SW 1271 (cell line): ENCODE measurements at places on chromosomes 7 and 10.
A peak's percentile ranks its signal among the peaks of the same experiment; 100 is the strongest.

GRCh38 chr10:110208614-110209453 is 1.4 kb downstream of the MXI1 start:
- peak; percentile 34 for DNase-seq

DNA sequence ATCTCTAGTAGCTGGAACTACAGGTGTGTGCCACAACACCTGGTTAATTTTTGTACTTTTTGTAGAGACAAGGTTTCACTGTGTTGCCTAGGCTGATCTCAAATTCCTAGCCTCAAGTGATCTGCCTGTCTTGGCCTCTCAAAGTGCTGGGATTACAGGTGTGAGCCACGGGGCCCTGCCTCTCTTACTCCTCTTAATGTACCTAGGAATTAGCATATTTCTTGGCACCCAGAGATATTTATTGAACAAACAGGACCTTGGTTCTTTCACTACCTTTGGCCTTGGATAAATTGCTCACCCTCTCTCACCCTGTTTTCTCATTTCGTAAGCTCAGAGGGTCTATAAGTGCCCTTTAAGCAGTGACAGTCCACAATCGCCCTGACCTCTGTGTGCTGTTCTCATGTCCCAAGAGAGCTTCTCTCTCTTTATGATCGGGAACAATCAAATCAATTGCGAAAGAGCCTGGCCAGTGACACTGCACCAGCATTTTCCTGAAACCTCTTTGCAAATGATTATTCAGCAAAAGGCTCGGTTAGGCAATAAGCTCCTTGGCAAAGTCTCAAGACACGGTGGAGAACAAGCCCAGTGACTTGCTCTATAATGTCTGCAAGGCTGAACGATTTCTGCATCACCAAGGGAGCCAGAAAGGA is 117.7 kb downstream of the APBB1IP start:
- DNase-seq = no peak

DNA sequence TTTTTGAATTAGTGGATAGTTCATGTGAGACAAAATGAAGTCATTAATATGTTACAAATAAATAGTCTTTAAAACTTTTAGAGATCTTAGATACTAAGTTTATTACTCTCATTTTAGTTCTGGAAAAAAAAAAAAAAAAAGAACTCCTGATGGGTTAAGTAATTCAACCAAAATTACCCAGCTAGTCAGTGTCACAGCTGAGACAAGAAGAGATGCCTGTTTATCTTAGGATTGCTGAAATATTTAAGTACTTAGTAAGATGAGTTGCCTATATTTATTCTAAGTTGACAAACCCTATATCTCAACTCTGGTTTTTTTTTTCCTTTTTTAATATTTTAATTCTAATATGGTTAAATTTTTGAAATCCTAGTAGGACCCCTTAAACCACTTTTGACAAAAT is 781.0 kb upstream of the LRRN3 start:
- DNase-seq = no peak

- no peak for DNase-seq
Observed at GRCh38 chr10:7444551-7445121, 33.8 kb upstream of the SFMBT2 start.

DNA sequence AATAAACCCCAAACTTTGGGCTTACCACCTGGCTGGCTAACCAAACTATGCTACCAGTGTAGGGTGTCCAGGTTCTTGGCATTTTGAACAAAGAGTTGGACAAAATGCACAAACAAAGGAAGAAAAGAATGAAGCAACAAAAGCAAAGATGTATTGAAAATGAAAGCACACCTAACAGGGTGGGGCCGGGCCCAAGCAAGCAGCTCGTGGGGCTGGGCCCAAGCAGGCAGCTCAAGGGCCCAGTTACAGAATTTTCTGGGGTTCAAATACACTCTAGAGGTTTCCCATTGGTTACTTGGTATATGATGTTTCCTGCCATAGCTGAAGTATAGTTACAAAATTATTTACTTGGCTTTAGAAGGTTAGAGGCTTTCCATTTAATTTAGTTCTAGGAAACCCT is 15.7 kb downstream of the ACADSB start:
- no peak for DNase-seq

DNA sequence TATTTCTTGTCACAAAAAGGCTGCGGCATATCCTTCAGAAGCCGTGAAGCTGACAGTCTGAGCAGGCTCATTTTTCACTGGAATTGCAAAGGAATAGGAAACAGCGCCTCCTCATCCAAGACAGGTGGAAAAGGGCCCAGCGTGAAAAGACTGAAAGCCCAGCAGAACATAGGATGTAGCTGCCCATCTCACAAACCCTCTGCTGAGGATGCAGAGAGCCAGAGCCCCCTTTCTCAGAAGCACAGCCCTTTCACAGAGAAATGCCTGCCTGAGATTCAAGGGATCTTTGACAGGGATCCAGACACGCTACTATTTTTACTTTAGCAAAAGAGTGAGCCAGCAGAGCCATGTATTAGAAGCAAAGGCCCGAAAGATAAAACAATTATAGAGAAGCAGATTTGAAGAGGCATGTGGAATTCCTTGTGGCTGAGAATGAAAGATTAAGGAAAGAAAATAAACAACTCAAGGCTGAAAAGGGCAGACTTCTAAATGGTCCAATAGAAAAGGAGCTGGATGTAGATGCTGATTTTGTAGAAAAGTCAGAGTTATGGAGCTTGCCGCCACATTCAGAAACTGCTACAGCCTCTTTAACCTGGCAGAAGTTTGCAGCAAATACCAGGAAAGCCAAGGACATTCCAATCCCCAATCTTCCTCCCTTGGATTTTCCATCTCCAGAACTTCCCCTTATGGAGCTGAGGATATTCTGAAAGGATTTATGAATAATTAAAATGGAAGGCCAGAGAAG is 36.9 kb downstream of the GDI2 start:
- DNase-seq = no peak

DNA sequence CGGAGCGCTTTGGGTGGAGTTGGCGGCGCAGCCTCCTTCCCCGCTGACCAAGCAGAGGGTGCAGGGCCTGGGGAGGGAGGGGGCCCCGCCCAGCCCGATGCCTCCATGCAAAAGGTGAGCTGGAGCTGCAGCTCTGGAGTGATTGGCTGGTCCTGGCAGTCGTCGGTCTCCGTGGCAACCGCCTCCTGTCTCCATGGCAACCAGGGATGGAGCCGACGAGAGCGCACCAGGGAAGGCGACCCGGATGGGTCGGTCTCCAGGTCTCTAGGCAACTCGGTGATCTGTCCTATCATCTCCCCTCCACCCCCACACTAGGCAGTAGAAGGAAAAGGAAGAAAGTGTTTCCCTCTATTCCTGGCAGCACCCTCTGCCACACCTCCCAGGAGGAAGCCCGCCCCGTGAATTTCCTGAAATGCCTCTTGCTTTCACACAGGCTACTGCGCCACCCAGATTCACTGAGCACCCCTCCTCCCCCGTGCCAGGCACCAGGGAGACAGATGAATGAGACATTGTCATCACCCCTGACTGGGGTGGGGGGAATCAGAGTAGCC is 647 bp upstream of the NACAD start:
- no peak for DNase-seq

DNA sequence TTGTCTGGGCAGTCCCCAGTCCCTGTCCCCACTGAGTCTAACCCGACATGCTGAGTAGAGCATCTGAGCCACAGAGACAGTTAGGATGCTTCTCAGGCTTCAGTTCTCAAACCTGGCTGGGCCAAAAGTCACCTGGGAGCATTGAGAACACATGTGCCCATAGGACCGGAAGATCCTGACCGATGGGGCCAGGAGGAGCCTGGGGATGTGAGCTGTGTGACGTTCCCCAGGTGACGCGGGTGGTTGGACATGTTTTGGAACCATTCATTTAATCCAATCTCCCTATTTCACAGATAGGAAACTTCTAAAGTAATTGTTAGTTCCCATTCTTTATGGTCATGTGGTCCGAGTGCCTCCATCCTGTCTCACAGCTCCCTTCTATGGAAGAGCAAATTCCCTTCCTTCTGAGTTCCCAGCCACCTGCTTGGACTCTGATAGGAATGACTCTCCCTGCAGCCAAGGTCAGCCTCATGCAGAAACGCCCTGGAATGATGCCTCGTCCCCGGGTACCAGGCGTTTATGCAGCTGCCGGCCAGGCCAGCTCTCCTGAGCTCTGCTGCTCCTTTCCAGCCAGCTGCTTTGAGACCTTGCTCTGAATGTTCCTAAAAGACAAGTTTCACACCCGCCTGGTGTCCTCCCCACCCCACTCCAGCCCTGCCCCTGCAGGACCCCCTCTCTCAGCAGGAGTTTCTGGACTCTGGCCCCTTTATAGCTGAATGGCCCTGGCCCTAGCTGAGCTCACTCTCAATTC is 166.5 kb upstream of the RHEB start:
- no peak for DNase-seq

- DNase-seq = no peak
Observed at GRCh38 chr7:76269895-76270294, 32.6 kb upstream of the HSPB1 start.

DNA sequence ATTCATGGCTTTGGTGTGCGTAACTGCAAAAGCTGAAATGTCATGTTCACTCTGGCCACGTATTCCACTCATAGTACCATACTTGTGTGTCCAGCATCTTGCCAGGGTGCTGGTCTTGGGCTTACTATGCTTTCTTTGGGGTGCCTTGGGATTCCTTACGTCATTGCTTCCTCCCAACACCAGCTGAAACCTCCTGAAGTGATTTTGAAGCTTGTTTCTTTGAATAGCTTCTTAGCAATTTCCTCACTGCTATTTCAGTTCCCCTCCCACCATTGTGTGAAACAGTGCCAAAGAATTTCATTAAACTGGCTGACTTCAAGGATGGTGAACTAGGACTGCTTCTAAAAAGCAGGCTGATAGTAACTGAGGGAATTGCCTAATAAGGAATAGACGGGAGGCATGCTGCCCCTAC is 36.9 kb downstream of the ENTPD1 start:
- DNase-seq = no peak

DNA sequence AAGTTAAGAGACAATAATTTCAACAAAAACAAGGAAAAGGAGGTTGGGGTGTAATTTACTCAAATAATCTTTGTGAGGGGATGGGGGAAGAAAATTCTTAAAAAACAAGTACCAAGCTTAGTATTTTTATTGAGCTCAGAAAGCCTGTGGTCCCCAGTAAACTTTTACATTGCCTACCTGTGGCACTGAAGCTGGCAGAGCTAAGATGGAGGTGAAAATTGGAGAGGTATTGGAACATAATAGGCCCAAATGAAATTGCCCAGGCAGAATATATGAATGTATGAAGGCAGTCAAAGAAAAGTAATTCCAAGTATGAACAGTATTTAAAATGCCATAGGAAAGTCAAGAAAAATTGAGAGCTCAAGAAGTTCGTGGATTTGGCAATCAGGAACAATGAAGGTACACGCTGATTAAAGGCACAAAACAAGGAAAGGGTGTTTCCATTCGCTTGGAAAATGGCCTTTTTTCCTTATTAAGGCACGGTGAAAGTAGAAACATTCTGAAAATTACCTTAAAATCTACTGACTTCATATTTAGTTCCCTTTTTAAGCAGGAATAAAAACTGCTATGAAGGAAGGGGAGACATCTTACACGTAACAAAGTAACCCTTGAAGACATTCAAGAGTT is 3.4 kb upstream of the KMT2E start:
- no peak for DNase-seq

- no peak for DNase-seq
Observed at GRCh38 chr7:69567800-69568199, 30.5 kb upstream of the AUTS2 start.

- no peak for DNase-seq
Observed at GRCh38 chr10:13592306-13592705, 5.5 kb downstream of the PRPF18 start.

GRCh38 chr10:108014145-108014901 is 849.8 kb upstream of the SORCS1 start:
- no peak for DNase-seq

GRCh38 chr7:29177963-29178600 is 16.5 kb upstream of the CHN2 start:
- no peak for DNase-seq

DNA sequence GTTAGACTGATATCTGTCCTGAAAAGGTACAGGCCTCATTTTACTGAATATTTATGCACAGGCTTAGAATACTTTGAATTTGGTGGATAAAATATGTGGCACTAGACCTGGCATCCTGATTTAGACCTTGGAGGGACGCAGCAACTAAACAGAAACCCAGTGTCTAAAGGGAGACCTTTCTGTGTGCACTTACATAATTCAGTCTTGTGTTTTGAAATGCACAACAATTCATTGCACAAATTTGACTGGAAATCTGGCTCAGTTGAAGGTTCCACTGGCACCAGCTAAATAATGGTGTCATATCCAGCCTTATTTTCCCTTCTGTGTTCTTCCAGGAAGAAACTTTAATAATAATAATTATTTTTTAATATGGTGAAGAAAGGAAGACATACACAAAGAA is 142.1 kb downstream of the SND1 start:
- no peak for DNase-seq

DNA sequence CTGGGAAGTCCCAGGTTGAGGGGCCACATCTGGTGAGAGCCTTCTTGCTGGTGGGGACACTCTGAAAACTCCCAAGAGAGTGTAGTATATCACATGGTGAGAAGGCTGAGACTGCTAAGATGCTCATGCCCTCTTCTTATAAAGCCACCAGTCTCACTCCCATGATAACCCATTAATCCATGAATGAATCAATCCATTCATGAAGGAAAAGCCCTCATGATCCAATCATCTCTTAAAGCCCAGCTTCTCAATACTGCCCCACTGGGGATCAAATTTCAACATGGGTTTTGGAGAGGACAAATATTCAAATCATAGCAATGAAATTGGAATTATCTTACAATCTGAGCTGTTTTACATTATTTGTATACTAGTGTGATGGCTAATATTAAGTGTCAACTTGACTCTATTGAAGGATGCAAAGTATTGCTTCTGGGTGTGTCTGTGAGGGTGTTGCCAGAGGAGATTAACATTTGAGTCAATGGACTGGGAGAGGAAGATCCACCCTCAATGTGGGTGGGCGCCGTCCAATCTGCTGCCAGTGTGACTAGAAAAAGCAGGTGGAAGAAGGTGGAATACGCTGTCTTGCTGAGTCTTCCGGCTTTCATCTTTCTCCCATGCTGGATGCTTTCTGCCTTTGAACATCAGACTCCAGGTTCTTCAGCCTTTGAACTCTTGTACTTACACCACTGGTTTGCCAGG is 14.3 kb upstream of the UBE2D1 start:
- DNase-seq = no peak

- no peak for DNase-seq
Observed at GRCh38 chr7:117283371-117283770, 39.5 kb downstream of the WNT2 start.

DNA sequence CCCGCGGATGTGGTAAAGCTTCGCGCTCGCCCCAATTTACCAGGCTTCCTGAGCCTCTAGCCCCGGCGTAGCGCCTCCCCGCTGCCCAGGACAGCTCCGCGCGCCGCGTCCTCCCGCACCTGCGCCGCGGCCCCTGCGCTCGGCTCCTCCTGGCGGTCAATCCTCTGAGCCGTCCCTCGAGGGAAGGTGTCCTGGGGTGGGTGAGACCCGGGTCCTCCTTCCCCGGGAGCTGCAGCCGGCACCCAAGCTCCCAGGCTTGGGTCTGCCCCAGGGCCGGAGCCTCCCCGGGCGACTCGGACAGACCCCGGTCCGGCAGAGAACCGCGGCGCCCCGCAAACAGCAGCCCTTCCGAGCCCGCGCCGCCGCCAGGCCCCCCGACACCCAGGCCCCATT is 512 bp downstream of the OSBPL3 start:
- DNase-seq = peak; percentile 41
